ENCODE measurements at places on chromosomes 6 and 20. TPM values are rescaled to one million over a fixed set of nuclear protein-coding genes. Genes with fewer than 3 reads are reported as not detected.

The LPA gene
- not detected for total RNA-seq

The NKAIN2 gene
- not detected for total RNA-seq

The TRIM31 gene
- total RNA-seq: not detected

The OR12D3 gene
- not detected for total RNA-seq

The WFDC10B gene
- not detected for total RNA-seq

The NELFE gene
- total RNA-seq: 79.7 TPM

The SEL1L2 gene
- not detected for total RNA-seq

- no peak for DNase-seq
These were observed 348.4 kb downstream of the TPBG start for GRCh38 chr6:82711971-82712370.

GRCh38 chr6:44854712-44855443 is 467.4 kb downstream of the CDC5L start:
- DNase-seq: no peak

GRCh38 chr6:13445005-13445743 is 42.2 kb downstream of the GFOD1 start:
- DNase-seq: no peak

GRCh38 chr20:63080411-63080810 is 73.6 kb upstream of the BHLHE23 start:
- no peak for DNase-seq

- DNase-seq: no peak
These were observed 64.3 kb downstream of the BCAS4 start for GRCh38 chr20:50859161-50859560.

DNA sequence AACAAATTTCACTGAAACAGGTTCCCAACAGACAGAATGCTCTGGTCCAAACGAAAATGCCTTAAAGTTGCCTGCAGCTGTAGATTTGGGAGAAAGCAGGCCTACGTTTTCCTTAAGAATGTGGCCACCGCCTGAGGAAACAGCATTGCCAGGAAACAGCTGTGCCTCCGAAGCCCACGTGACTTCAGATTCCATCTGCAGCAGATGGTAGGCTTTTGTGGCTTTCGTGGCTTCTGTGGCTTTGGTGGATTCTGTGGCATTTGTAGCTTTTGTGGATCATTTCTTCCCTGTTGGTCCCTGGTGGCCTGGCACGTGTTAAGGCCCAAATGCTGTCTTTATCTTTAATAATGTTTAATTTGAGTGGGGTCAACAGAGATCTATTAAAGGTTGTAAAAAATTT is 222.9 kb downstream of the TTLL2 start:
- DNase-seq: no peak

DNA sequence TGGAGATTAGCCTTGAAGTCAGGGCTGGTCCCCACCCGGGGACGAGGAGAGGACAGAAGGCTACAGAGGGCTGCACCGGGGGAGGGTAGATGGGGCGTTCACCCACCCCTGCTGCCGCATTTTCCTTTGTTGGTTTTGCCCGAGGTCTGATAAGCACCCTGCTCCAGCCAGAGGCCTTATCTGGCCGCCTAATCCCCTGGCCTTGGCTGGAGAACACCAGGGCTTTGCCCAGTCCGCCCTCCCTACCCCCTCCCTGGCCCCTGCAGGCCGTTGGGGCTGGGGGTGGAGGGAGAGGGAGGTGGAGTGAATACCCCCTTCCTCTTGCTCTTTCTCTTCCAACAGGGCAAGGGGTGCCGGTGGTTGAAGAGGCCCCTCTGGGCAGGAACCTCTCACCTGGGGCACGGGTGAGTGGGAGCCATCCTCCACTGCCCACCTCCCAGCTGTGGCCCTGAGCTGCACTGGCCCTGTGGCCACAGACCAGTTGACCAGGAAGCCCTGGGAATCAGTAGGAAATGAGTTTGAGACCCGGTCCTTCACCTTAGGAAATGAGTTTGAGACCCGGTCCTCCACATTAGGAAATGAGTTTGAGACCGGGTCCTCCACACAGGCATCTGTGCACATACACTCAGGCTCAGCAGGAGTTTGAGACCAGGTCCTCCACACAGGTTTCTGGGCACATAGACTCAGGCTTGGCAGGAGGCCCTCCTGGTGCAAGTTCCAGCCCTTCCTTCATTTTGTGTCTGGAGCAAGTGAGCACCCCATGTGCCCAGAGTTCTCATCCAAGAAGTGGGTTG is 12.0 kb upstream of the GATA5 start:
- no peak for DNase-seq

GRCh38 chr6:170108890-170109587 is 181.8 kb downstream of the DLL1 start:
- DNase-seq: no peak

- DNase-seq: no peak
These were observed 34.2 kb downstream of the KATNA1 start for GRCh38 chr6:149614337-149614736.

DNA sequence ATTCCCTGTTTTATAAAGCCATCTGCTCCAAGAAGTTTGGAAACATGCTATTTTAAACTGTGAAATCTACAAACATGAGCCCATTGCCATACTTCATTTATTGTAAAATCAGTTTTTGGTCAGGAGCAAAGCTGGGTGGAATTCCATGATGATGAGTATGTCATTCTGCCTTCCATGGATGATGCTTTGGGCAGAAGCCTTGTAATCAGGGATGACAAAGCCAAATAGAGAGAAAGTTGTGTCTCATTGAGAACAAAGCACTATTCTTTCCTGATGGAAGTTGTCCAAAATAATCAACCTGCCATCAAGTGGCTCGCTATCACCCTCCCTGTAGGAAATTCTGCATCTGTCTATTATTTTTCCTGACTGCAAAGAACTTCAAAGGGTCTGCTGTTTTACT is 313.0 kb upstream of the DEFB112 start:
- no peak for DNase-seq

DNA sequence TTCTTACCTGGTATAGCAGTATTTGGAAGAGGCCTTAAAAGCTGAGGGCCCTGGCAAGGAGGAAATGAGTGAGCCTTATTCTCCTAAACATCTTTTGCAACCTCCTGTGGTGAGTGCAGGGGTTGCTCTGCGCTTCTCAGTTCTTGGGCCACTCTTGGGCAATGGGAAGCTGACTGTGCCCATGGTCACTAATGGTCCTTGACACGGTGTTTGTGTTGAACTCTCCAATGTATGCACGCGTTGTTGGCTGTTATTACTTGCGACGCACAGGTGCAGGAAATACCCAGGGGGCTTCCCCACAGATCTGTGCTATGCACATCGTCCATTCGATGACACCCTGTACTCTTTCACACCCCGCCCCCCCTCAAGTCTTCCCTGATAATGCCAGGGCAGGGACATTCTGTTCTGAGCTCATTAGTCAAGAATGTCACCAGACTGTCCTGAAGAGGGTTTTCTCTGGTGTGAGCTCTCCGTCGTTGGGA is 79.7 kb downstream of the EDN1 start:
- no peak for DNase-seq

GRCh38 chr6:3612341-3613041 is 139.0 kb downstream of the PXDC1 start:
- DNase-seq: peak; percentile 12

GRCh38 chr20:63129991-63130657 is 85.8 kb downstream of the YTHDF1 start:
- DNase-seq: no peak

DNA sequence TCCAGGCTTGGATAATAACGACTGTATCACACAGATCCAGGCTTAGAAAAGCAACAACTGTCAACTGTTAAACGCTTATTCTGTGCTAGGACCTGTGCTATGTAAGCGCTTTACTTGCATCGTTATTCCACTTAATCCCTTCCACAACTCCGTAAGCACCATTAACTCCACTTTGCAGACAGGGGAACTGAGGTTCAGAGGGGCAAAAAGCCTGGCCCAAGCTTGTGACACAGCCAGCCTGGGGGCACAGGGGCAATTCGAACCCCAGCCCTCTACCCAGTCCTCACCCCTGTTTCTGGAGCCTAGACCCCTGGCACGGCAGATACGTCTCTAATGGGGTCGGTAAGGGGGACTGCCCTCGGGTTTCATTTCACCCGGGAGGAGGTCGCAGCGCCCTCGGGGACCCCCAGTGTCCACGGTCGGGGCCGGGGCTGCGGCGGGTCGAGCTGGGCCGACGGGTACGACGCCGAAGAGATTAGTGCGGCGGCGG is 411 bp downstream of the DSN1 start:
- no peak for DNase-seq

DNA sequence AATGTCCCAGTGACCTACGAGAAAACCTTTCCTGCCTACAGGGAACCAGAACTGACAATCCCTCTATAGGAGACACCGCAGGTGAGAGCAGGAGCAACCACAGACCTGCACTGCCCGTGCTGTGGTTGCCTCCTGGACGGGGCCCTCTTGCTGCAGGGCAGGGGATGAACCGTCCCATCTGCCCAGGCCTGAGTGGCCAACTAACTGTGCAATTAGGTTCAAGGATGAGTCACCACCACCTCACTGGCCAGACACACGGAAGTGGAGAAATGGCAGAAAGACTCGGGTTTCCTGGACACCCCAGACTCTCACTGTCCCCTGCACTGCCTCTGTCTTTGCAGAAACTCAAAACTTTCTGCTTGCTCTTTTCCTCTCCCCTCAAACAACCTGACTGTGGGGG is 13.8 kb upstream of the HLA-G start:
- no peak for DNase-seq

- no peak for DNase-seq
These were observed 47.5 kb downstream of the RNASET2 start for GRCh38 chr6:166908811-166909210.

- DNase-seq: no peak
These were observed 60.3 kb upstream of the PTPN1 start for GRCh38 chr20:50449738-50450492.

DNA sequence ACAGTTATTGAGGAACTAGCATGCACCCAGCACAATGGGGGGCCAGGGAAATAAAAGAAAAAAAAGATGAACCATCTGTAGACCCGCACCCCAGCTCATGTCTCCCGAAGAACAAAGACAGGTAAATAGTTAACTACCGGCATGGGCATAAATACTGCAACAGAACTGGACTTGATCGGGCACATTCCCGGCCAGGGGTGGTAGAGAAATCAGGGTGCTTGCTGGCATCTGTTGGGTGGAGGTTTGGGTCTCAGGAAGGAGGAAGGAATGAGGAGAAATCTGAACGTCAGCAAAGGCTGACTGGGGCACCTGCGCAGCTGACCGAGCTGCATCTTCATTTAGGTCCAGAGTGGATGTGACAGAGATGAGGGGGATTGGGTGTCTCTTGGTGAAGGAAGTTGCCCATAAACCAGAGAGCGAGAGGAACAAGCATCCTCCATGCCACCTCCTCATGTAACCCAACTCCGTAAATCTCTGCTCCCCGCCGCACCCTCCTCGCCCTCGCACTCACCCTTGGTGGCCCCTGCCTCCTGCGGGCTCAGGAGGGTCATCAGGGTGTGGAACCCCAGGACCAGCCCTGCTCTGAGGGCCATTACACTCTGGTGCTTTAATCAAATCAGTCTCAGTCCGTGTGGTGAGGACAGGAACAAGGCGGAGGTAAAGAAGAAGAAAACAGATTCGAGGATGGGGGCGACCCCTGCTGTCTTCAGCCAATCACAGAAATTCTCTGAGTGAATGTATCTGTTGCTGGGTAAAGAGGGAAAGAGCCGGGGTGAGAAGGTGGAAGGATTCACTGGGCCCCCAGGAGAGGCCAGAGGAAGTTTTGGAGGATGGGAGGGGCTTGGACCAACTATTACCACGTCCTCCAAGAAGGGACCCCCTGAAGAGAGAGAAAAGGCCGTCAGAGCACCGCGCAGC is at the start of gene HLA-DOA:
Gene HLA-DOA (minus strand): TSS at position 648 of the 918 bp plus-strand sequence.
- peak; percentile 83 for DNase-seq

Measured in activated CD8-positive, alpha-beta memory T cell treated with anti-CD3 and anti-CD28 coated beads, Interleukin-2, amount 10 ng/mL, durations not matched to agents 7 days and 5 days (primary cell).